ENCODE measurements at places on chromosomes 16 and 17. TPM values are rescaled to one million over a fixed set of nuclear protein-coding genes. Genes with fewer than 3 reads are reported as not detected.
A peak's percentile ranks its signal among the peaks of the same experiment; 100 is the strongest.

GRCh38 chr17:80981062-80981902, 10.4 kb upstream of the CHMP6 start:
- H3K27ac ChIP-seq = no peak overlapping the region
- no peak for DNase-seq

TUBG2 gene
- total RNA-seq = 73.1 TPM

DNA sequence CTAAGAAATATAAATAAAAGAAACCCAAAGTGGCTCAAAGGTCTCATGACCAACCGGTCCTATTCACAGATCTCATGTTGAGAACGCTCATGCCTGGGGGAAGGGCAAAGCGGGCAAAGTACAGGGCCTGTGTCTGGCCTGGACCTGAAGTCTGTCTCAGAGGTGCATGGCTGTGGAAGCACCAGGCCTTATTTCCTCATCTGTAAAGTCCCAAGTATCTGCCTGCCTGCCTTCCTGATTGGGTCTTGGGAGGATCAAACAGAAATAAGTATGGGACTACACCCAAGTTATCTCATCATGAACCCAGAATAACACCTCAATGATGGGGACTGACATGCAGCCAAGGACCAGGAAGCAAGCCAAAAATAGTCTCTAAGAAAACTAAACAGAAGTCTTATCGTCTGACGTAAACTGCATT, 14.2 kb downstream of the AXIN2 start:
- peaks cover 13% of the 10 kb centered on the region for H3K4me1 ChIP-seq
- DNase-seq = no peak
- no peaks in the 10 kb centered on the region for H3K27me3 ChIP-seq
- no peak overlapping the region for H3K4me3 ChIP-seq
- H3K36me3 ChIP-seq = peaks cover 17% of the 10 kb centered on the region

GRCh38 chr17:16974569-16975276, 2.8 kb upstream of the TNFRSF13B start:
- H3K4me1 ChIP-seq = no peaks in the 10 kb centered on the region
- H3K4me3 ChIP-seq = no peak overlapping the region
- DNase-seq = no peak
- no peaks in the 10 kb centered on the region for H3K27me3 ChIP-seq
- no peak overlapping the region for H3K27ac ChIP-seq

DNA sequence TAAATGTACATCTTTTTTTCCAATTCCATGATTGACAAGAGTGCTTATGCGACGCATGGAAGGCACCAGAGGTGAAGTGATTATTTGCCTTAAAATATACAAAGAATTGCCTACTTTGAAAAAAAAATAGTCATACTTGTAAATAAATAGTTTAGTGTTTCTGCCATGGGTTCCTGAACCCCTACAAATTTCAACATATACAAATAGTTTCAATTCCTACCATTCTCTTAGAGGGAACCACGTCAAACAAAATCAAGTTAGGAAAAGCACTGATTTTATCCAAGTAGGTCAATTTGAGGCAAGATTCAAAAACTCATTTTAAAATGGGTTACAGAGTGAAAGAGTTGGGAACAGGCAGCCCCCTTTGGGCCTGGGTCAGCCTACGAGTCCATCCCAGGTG, 11.7 kb downstream of the CMTM3 start:
- no peak overlapping the region for H3K4me3 ChIP-seq
- no peaks in the 10 kb centered on the region for H3K4me1 ChIP-seq
- no peak overlapping the region for H3K27ac ChIP-seq
- H3K27me3 ChIP-seq = no peaks in the 10 kb centered on the region

GRCh38 chr16:69741951-69742904, 12.5 kb downstream of the NOB1 start:
- H3K27me3 ChIP-seq = no peaks in the 10 kb centered on the region
- H3K4me1 ChIP-seq = no peaks in the 10 kb centered on the region
- peak; percentile 75 for DNase-seq
- H3K36me3 ChIP-seq = peaks cover 67% of the 10 kb centered on the region

DOC2B gene
- total RNA-seq = 200 TPM

GRCh38 chr16:82454566-82454965, 172.2 kb upstream of the CDH13 start:
- no peak overlapping the region for H3K27ac ChIP-seq
- no peaks in the 10 kb centered on the region for H3K4me1 ChIP-seq
- no peaks in the 10 kb centered on the region for H3K27me3 ChIP-seq
- no peak overlapping the region for H3K4me3 ChIP-seq

DNA sequence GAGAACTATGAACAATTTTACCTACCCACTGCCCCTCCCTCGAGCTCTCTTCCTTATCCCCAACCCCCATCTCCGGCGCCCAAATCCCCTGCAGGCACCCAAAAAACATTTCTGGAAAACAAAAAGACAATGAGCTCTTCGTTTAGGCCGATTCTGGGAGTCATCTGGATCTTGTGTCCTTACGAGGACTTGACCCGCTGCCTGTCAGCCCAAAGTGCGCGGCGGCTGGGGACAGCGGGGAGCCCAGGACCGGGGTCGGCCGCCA, 524 bp downstream of the STRADA start:
- H3K27ac ChIP-seq = peak overlapping the region; percentile 94
- H3K36me3 ChIP-seq = no peaks in the 10 kb centered on the region
- no peaks in the 10 kb centered on the region for H3K4me1 ChIP-seq
- H3K27me3 ChIP-seq = no peaks in the 10 kb centered on the region
- H3K4me3 ChIP-seq = peak overlapping the region; percentile 90
- no peak for DNase-seq

GRCh38 chr17:54901230-54901822, 674 bp downstream of the TOM1L1 start:
- H3K36me3 ChIP-seq = no peaks in the 10 kb centered on the region
- DNase-seq = no peak
- H3K4me1 ChIP-seq = no peaks in the 10 kb centered on the region
- H3K4me3 ChIP-seq = peak overlapping the region; percentile 68

DNA sequence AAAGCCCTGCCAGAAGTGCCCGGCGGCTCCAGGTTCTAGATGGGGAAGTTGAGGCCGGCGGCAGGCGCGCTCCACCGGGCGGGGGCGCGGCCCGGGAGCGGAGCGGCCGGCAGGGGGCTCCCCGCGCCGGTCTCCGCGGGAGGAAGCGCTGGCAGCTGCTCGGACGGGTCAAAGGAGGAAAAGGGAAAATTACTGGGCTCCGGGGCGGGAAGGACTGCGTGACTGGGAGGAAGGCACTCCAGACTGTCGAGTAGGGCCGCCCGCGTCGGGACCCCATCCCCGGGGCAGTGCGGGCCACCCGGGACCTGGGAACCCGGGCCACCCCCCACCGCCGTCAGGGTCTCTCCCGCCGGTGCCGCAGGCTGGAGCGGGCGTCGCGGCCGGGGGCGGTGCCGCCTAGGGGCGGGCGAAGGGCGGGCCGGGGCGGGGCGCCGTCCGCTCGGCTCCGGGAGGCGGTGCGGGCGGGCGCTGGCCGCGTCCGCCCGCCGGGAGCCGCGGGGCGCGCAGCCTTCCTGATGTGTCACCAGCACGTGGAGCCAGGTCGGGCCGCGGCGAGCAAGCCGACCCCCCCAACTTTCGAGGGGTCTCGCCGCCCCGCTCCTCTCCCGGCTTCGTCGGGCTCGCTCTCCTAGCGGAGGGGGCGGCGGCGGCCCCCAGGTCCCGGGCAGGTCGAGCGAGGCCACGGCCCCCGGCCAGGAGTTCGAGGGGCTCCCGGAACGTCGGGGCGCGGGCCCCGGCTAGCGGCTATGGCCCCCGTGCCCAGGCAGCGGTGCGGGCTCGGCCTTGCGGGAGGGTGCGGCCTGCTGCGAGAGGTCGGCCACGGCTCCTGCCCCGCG, 167.5 kb downstream of the RAB11FIP4 start:
- peak overlapping the region; percentile 75 for H3K4me3 ChIP-seq
- peak; percentile 88 for DNase-seq
- peaks cover 9% of the 10 kb centered on the region for H3K36me3 ChIP-seq
- H3K27ac ChIP-seq = peak overlapping the region; percentile 93
- no peaks in the 10 kb centered on the region for H3K27me3 ChIP-seq

DNA sequence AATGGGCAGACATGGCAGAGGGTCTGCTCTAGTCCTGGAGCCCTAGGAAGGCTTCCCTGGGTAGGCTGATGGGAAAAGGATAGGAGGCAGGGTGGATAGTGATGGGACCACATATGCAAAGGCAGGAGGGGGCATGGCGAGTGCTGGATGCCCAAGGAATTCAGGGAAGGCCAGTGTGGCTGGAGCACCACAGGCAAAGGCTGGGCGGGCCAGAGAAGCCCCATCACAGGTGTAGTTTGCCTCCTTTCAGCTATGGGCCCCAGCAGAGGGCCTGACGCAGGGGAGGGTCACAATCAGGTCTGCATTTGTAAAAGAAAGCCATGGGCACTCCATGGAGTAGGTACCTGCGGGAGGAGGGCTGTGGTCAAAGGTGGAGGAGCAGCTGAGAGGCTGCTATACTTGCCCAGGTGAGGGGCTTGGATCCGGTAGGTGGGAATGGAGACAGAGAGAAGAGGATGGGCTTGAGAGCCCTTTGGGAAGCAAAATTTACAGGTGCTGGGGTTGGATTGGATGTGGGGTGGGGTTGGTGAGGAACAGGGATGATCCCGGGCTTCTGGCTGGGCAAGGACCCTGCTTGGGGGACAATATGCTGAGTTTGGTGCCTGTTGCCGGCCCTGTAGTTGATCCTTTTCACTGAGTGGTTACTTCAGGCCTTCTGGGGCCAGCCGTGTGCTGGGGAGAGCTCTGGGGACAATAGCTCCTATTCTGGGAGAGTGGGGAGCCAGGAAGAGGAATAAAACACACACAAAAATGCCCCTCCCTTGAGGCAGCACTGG, 6.5 kb upstream of the COL1A1 start:
- H3K27me3 ChIP-seq = no peaks in the 10 kb centered on the region
- H3K36me3 ChIP-seq = no peaks in the 10 kb centered on the region
- H3K4me3 ChIP-seq = no peak overlapping the region
- H3K4me1 ChIP-seq = peaks cover 40% of the 10 kb centered on the region
- H3K27ac ChIP-seq = peak overlapping the region; percentile 96

FZD2 gene
- total RNA-seq = 32.7 TPM

DNA sequence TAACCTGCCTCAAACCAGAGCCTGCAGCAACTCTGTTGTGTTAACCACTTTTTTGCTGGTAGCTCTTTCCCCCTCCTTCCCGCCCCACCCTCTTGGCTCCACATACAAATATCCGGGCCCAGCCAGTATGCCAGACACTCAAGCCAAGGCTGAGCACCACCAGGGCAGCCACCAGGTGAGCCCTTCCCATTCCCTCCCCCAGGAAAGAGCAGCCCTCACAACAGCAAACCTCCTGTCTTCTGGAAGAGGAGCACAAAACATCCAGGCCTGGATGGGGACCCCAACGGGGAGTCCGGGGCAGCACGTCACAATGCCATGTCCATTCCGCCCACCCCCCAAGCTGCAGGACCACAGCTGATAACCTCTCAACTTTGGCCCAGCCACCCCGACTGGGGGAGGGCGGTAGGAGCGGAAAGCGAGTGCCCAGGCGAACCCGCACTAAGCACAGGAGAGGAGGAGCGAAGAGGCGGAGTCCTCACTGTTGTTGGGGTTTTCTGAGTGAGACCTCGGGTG, 757 bp downstream of the ORMDL3 start:
- peak; percentile 75 for DNase-seq
- no peaks in the 10 kb centered on the region for H3K27me3 ChIP-seq
- H3K4me1 ChIP-seq = peaks cover 32% of the 10 kb centered on the region
- peak overlapping the region; percentile 95 for H3K4me3 ChIP-seq
- peak overlapping the region; percentile 98 for H3K27ac ChIP-seq

DNA sequence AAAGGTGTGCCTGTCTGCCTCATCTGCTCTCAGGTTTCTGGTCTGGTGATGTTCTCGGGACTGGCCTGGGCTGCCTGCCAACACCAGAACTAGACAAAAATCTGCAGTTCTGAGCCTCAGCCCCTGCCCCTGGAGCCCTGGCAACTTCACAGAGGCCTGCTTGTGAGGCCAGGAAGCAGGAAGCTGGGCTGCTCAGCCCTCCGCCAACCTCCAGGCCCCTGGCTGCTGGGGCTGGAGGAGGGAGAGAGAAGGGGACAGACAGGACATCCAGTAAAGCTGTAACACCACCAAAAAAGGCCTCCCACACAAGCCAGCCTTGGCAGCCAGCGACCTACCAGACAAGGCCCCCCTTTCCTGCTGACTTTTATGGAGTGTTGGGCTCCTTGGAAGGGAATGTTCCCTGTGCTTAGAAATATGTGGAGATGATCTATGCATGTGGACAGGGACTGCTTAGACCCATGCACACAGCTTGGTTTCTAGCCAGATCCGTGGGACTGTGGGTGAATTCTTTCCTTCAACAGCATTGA, 157.6 kb downstream of the XYLT1 start:
- H3K4me3 ChIP-seq = no peak overlapping the region
- no peaks in the 10 kb centered on the region for H3K36me3 ChIP-seq
- peaks cover 8% of the 10 kb centered on the region for H3K4me1 ChIP-seq
- H3K27ac ChIP-seq = peak overlapping the region; percentile 86
- DNase-seq = no peak
- H3K27me3 ChIP-seq = no peaks in the 10 kb centered on the region

DNA sequence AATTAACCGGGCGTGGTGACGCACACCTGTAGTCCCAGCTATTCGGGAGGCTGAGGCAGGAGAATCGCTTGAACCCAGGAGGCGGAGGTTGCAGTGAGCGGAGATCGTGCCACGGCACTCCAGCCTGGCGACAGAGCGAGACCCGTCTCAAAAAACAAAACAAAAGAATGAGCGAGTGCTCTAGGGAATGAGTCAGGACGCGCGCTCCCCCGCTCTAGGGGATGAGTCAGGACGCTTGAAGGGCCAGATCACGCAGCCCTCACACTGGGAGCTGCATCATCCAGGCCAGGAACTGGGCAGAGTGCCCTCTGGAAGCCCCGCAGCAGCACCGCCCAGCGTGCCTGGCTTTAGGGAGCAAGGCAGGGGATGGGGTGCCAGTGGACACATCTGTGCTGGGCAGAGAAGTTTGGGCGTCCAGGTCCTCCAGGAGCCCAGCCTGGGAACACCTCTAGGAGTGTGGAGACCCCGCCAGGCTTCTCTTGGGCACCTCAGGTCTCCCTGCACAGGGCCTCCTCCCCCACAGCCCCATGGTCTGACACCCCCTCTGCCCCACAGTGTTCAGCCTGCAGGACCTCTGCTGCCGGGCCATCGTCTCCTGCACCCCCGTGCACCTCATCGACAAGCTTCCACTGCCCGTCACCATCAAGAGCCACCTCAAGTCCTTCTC, 3.9 kb upstream of the WFIKKN1 start:
- peaks cover 26% of the 10 kb centered on the region for H3K36me3 ChIP-seq
- H3K27ac ChIP-seq = no peak overlapping the region
- no peaks in the 10 kb centered on the region for H3K4me1 ChIP-seq
- no peak overlapping the region for H3K4me3 ChIP-seq

- H3K27me3 ChIP-seq = no peaks in the 10 kb centered on the region
- H3K4me1 ChIP-seq = no peaks in the 10 kb centered on the region
- no peak for DNase-seq
- no peak overlapping the region for H3K4me3 ChIP-seq
- H3K36me3 ChIP-seq = no peaks in the 10 kb centered on the region
Observed at GRCh38 chr16:84607694-84608093, 10.2 kb downstream of the COTL1 start.
